ENCODE measurements at places on chromosomes 3 and 15.

DNA sequence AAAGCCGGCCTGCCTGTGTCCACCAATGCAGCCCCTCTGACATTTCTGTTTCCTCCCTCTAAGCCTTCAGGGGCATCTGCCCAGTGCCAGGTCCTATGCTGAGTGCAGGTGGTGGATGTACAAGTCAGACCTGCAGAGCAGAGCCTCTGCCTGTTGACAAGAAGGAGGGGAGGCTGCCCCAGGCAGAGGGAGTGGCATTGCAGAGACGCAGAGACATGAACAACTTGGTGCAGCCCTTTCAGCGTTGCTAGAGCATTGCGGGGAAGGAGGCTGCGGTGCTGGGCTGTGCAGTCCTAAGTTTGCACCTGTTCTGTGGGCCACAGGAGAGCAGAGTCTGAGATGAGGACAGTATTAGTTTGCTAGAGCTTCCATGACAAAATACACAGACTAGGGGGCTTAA, 65.2 kb downstream of the LSM3 start:
- no peak for DNase-seq

DNA sequence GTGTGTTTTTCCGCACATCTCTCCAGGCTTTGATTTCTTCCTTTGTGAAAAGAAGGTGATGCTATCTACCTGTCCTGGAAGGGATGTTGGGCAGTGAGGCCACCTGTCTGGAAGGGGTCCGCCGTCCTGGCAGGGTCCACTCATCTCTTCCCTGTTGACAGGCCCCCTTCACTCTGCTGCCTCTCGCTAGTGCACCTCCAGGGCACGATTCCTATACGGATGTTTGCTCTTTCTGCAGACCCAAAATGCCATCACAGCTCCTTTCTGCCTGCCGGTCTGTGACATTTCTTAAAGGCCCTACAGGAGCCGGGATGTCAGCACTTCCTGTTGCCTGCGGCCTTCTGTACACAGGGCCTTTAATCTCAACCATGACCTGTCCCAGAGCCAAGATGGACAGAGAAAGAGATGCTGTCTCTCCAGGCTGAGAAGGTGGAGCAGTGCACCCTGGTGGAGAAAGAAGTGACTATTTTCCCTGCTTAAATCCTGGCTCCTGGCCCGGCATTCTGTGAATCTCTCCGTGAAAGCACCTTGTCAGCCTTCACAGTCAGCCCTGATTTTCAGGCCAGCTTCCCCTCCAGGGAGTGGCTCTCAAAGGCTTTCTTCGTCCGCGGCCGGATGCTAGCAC, 7.4 kb downstream of the FAM3D start:
- DNase-seq: peak; percentile 42

DNA sequence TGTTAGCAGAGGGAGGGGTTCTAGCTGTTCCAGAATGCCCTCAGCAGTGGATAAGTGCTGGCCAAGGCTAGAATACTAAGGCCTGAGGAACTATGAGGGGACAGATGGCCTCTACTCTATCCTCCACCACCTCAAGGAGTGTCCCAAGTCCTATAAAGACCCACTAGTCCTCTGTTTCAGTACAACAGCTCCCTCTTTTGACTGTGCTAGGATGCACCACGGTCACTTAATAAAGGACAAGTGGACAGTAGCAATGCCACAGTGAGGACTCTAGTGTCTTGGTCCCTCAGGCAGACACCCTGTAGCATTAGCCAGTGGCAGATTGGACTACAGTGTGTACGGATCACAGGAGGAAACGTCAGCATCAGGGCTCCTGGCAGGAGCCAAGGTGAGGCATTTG, 171.8 kb upstream of the PROK2 start:
- DNase-seq: no peak

DNA sequence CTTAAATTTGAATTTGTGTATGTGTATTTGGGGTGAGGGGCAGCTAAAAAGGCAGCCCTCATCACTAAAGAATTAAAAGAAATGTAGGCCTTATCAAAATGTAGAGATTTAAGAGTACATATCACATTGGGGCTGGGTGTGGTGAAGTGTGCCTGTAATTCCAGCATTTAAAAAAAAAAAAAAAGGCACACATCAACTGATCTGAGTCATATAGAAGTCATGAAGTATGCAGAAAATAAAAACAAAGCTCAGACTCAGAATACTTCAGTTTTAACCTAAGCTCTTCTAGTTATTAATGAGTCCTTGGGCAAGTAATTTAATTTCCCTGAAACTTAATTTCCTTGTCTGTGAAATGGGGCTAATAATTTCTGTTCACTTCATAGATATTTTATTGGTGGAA, 31.6 kb downstream of the SLC24A1 start:
- DNase-seq: no peak

DNA sequence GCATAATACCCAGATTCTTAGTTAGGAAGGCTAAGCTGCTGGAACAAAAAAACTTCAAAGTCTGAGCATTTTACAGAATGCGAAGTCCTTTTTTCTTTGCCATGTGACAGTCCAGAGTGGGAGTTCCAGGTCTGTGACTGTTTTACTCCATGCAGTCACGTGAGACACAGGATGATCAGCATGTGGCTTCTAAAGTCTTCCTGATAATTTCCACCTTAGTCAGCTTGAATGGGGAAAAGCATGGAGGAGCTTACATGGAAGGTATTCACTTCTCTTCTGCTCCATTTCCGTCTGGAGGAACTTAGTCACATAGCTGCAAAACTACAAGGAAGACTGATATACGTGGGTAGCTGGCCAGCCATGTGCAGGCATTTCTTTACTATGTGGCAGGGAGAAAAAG, 1.7 kb downstream of the SNTN start:
- DNase-seq: no peak

DNA sequence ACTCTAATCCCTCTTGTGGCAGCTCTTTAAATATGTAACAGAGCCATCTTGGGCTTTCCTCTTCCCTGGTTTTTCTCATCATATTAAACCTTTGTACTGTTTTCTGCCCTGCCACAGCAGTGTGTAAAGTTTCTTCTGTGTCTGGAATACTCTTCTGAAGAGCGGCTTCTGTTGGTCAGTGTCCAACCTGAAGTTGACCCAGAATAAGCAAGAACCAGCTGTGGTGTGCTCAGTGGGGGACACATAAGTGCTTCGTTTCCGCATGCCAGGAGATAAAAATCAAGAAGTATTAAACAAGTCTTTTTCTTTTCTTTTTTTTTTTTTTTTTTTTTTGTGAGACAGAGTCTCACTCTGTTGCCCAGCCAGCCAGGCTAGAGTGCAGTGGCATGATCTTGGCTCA, 173.2 kb upstream of the CHRM5 start:
- no peak for DNase-seq

DNA sequence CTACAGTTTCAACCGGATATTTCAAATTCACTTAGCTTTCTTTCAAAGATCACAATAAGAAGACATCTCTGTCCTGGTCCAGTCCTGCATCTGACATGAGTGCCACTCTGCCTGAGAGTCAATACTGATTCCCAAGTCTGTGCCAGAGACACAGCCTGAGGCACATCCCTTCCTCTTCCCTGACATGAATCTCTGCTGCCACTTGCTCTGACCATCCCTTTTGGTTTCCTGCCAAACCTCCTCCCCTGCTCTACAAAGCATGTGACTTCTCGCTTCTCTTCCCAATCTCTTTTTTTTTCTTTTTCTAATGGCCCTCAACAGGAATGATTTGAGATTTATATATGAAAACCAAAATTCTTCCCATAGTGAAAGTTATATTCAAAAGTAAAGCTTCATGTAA, 117.9 kb downstream of the MECOM start:
- DNase-seq: no peak

DNA sequence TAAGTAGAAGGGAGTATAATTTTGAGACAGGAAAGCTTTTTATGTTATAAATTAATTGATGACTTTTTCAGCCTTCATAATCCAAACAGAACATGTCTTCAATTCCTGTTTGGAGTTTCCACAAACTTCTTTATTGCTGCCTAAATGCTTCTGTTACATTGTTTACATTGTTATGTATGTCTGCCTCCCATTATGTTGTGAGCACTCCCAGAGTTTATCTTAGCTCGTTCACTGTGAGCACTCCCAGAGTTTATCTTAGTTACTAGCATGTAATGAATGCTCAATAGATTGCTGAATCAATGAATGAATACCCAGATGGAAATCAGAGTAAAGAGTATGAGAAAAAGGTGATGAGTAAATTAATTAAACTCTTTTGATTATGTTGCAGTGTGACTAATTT, 1178.0 kb downstream of the ROBO1 start:
- peak; percentile 6 for DNase-seq

DNA sequence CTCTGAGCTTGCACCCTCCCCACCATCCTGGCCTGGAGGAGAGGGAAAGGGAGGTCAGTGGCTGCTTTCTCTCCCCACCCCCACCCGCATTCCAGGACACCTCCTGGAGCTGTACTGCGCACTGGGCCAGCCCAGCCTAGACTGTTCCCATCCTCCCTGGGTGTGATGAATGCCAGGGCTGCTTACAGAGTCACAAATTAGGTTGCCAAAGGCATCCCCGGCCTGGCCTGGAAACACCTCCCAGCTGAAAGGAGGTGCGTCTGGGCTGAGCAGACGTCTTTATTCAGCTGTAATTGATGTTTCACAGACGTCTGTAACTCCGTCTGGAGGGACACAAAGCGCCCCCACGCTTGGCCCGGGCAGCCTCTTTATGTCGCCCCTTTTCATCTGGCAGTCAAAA, 47.6 kb downstream of the RHCG start:
- DNase-seq: no peak

GRCh38 chr15:58977887-58978286, 9.6 kb upstream of the RNF111 start:
- DNase-seq: no peak

- DNase-seq: no peak
Measured at GRCh38 chr15:42402455-42403205, 43.3 kb downstream of the CAPN3 start.

- DNase-seq: no peak
Measured at GRCh38 chr3:184333190-184333589, 4.2 kb upstream of the FAM131A start.

DNA sequence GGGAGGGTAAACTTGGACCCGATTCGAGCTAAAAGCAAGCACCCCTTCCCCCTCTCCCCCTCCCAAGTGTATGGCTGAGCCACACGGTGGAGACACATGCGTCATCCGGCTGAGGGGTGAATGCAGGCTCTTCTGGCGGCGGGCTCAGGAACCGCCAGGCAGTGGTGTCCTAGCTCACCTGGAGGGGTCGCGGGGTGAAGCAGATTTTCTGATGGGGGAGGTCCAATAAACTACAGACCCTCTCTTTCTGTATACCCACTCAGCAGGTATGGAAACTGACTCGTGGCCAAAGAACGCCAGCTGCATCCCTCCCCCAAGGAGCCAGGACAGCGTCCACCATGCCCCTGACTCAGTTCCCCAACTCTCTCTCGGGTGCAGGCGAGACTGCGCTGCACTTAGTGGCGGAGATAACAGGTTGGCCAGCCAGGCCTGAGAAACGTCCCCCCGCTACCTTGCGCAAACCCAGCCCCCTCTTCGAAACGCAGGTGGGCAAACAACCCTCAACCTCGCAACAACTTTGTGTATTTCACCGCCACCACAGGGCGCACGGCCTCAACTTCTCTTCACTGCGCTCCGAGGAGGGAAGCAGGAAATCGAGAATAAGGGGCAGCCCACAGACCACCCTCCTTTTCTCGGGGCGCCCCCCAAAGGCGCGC, 1.3 kb downstream of the MAGI1 start:
- peak; percentile 50 for DNase-seq

GRCh38 chr15:52069559-52069958, 43.0 kb downstream of the BCL2L10 start:
- peak; percentile 19 for DNase-seq

DNA sequence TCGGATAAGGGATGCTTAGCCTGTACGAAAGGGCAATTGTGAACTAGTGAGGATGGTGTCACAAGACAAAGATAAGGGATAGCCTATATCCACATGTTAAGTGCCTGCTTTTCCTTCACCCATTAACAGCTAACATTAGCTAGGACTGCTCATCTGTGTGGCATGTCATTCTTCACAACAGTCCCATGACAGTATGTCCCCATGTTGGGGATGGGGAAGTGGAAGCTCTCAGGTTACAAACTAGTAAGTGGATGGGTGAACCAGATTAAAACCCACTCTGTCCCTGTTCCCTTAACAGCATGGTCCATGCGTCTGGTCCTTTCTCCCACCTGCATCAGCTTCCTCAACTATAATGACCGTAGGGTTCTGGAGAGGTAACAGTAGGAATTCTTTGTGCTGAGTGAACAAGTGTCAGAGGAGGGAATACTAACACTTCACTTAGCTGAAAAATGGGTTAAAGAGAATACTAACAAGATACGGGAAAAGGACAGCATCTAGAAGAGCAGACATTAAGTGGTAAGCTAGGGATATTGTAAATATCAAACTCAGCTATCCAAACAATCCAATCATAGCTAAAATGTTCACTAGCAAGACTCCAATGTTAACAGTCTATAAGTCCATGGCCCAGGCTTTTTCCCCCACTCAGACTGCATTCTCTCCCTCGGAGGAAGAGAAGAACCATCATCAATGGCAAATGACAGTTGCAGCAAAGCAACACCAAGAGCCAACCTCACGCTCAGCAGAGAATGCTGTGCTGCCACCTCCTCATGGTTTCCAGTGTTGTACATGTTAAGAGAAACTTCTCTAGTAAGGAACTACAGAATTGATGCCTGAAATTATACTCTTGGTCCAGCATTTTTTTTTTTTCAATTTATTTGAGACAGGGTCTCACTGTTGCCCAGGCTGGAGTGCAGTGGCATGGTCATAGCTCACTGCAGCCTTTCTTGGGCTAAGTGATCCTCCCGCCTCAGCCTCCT, 5.0 kb downstream of the RPLP1 start:
- DNase-seq: no peak

DNA sequence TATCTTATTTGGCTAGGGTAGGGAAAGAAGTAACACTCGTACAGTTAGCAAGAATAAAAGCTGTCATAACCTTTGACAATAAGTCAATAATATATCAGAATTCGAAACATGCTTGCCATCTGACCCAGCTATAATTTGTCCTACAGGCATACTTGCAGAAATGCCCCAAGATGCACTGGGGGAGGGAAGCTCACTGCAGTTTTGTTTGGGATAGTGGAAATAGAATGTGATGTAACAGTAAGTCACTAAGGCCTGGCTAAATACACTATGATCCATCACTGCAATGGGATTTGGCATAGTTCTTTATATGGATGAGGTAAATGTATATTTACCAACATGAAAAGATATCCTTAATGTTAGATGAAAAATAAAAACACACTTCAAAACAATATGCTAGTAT, 25.5 kb upstream of the TMOD3 start:
- no peak for DNase-seq

DNA sequence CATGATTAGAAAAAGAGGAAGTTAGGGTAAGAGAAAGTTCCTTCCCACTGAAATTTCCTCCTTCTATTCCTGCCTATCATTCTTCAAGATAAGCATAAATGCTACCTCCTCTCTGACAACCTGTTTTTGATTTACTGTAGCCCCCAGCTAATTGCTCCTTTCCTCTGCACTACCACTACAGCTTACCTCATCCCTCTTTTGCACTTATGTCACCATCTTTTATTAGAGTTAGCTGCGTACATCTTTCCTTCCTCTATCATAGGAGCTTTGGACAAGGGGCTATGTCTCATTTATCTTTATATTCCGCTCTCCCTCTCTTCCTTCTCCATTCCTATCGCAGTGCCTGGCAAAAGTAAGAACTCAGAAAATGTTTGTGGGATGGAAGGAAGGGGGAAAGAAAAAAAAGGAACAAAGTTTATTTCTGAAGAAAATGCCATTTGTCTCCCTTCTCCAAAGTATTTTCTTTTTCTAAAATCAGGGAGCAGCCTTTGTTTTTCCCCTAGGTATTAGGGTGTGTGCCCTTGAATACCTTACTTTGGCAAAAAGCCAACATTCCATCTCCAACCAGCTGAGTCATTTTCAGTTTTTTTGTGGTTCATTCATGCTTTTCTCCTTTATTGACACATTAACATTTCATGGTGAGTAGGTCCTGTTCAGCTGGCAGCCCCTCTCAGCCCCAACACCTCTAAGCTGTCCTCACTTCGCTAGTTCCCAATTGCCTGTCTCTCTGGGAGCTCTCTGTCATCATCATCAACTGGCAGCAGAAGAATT, 87.6 kb upstream of the SOX2 start:
- DNase-seq: no peak
